Stimulated activated CD8-positive, alpha-beta memory T cell treated with anti-CD3 and anti-CD28 coated beads, Interleukin-12 subunit alpha, Interleukin-12 subunit beta, amount 100 ng/mL, for 4 hours (primary cell): ENCODE measurements at places on chromosomes 16 and 17.
A peak's percentile ranks its signal among the peaks of the same experiment; 100 is the strongest.

GRCh38 chr17:43560461-43561427, 14.6 kb upstream of the ETV4 start:
- no peak for DNase-seq

GRCh38 chr16:287981-288920, 5.3 kb downstream of the PDIA2 start:
- no peak for DNase-seq

GRCh38 chr17:42629411-42630009, 20.0 kb downstream of the TUBG1 start:
- no peak for DNase-seq

DNA sequence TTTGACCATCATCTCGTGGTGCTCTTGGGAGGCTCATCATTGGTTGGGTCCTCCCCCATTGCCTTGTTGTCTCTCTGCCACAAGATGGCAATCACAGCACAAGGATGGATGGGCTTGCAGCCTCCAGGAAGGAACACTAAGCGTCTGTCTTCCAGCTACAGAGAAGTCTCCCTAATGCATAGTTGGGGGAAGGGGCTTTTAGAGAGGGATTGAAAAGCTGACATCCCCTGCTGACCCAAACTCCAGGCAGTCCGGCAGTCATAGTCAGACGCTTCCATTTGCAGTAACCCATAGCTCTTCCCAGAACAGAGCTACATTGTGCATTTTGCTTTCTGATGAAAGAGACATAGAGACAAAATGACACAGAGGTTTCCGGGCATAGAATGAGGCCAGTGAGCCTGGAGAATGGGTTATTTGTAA, 111.4 kb downstream of the UTP18 start:
- DNase-seq: no peak

GRCh38 chr16:56777482-56777881, 47.6 kb downstream of the NUP93 start:
- DNase-seq: no peak

GRCh38 chr16:12319428-12320035, 343.0 kb downstream of the SNX29 start:
- DNase-seq: no peak

- DNase-seq: no peak
These were observed 801.2 kb upstream of the GOT2 start for GRCh38 chr16:59535298-59535697.

DNA sequence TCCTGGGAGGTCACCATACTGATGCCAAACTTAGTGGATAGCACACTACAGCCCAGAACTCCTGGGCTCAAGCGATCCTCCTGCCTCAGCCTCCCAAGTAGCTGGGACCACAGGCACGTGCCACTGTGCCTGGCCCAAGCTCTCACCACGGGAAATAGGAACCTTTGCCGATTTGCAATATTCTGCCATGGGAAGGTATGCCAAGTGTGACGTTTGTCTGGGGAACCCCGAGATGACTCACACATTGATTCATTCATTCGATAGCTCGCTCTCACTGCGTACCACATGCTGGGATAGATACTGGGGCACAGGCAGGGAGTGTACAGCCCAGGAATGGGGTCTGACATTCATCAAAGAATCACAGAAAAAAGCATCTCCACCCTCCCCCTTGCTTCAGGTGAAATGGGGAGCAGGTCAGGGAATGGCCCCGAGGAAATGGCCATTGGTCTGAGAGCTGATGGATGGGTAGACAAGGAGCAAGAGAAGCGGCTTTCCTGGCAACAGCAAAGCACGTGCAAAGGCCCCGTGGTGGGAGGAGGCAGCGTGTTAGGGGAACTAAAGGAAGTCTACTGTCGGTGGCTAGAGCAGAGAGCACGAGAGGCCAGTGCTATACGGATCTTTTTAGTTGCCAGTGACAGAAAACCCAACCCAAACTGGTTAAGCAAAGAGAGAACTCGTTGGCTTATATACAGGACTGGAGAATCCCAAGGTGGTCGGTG, 44.1 kb downstream of the DNAH17 start:
- no peak for DNase-seq

DNA sequence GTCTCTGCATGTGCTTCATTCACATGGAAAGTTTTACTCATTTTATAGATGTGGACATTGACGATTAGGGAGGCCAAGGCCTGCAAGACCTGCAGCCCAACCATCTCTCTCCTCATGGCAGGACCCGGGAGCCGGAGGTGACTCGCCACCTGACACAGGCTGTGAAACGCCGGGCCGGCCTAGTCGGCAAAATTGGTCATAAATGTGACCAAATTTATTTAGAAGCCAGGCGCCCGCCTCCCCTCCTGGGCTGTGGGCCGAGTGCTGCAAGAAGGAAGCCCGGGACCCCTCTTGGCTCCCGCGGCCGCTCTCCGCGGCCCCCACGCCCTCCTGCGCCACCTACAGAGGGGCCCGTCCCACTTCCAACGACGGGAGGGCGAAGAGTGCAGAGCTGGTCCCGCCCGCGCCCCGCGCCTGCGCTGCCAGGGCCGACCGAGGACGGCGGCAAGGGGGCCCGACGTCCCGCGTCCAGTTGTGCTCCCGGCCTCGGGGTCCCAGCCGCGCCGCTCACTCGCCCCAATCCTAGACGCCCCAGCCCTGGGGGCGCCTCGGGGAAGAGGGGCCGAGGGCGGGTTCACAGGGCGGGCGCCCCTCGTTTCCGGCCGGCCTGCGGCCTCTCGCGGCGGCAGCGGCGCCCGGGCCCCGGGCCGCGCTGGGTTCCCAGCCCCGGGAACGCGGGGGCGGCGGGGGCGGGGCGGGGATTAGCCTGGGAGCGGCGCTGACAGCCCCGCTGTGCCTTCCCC, 47.5 kb downstream of the WNT3 start:
- DNase-seq: peak; percentile 22

DNA sequence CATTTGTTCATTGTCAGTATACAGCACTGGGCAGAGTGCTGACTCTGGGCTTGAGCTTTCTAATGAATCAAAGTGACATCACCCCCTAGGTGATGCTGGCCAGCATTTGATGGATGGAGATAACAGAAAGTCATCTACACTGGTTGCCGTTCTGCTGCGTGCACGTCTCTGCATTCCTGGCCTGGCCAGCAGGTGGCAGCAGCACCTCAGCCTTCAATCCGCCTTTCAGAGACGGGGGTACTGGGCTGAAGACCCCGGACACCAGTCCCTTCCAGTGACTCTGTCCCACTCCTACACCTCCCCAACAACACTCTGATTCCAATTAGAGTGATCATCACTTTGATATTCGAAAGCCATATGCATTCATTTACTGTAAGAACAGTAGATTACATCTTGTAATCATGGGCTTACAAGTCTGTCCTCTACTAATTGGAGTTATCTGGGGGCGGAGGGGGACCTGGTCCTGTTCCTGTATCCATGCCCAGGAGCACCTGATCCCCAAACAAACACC, 6.0 kb downstream of the CPSF4L start:
- DNase-seq: peak; percentile 15

- no peak for DNase-seq
These were observed 929 bp downstream of the TMEM11 start for GRCh38 chr17:21212826-21213637.

DNA sequence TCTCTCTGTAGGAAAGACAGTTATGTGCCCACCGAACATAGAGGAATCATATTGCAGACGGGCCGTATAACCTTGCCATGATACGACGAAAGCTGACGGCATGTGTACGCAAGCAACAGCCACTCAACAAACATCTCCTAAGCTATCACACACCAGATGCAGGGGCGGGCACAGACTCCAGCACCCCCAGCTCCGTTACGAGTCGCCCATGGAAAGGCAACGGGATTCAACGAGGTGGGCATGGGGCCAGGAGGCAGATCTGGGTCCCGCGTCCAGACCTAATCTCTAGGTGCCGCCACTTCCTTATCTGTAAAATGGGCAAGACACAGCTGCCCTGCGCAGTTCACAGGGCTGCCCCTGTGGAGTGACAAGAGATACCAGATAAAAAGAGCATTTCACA, 35.6 kb downstream of the ABR start:
- no peak for DNase-seq

GRCh38 chr17:58667934-58668597, 23.8 kb downstream of the TEX14 start:
- no peak for DNase-seq

- no peak for DNase-seq
These were observed 3.2 kb downstream of the GNPTG start for GRCh38 chr16:1354815-1355540.

DNA sequence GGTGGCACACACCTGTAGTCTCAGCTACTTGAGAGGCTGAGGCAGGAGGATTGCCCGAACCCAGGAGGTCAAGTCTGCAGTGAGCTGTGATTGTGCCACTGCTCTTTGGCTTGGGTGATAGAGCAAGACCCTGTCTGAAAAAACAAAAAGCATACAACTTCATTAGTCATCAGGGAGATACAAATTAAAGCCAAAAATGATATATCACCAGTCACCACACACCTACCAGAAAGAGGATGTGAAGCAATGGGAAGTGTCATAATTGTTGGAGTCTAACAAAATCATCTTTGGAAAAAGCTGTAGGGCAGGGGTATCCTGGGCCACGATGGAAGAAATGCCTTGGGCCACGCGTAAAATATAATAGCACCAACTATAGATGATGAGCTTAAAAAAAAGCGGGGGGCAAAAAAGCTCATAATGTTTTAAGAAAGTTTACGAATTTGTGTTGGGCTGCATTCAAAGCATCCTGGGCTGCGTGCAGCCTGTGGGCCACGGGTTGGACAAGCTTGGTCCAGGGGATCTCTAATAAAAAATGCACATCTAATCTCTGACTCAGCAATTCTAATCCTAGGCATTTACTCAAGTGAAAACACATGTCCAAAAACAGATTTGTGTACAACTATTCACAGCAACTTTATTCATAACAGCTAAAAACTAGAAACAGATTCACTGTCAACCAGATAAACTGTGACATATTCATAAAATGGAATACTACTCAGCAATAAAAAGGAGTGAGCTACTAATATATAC, 65.9 kb downstream of the HIC1 start:
- no peak for DNase-seq

DNA sequence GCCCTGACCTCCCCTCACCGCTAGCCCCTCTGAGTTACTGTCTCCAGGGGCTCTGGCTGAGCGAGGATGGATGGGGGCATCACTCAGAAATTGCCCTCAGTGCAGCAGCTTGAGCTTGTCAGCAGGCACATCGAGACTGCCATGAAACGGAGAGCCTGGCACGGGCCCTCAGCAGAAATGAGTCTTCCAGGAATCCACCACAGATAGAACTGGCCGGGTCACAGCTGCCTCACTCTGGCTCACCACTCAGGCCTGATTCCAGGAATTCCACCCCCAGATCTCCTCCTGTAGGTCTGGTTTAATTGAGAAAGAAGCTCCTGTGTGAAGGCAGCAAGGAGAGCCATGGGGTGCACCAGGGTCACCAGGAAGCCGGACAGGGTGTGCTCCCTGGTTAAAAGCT, 85.5 kb downstream of the GSG1L start:
- no peak for DNase-seq

- DNase-seq: no peak
These were observed 36.2 kb downstream of the PRMT7 start for GRCh38 chr16:68346892-68347480.

DNA sequence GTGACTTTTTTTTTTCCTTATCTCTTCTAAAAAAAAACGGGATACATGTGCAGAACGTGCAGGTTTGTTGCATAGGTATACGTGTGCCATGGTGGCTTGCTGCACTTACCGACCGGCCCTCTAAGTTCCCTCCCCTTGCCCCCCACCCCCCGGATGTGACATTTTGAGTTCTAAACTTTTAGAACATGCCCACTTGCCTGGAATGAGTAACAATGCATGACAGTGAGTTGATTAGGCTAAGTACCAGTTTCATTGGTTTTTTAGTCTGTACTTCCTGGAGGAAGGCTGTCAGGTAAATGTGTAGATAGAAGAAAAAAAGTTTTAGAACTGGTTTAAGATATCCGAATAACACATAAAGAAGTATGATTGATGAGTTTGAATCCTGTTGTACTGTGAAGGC, 4.0 kb downstream of the BPTF start:
- no peak for DNase-seq

GRCh38 chr17:79330229-79330628, 255.6 kb downstream of the ENGASE start:
- no peak for DNase-seq
